Stimulated activated naive CD4-positive, alpha-beta T cell treated with Interleukin-2 at 50 U/mL for 16 hours (primary cell): ENCODE measurements at places on chromosomes 2 and 18.

DNA sequence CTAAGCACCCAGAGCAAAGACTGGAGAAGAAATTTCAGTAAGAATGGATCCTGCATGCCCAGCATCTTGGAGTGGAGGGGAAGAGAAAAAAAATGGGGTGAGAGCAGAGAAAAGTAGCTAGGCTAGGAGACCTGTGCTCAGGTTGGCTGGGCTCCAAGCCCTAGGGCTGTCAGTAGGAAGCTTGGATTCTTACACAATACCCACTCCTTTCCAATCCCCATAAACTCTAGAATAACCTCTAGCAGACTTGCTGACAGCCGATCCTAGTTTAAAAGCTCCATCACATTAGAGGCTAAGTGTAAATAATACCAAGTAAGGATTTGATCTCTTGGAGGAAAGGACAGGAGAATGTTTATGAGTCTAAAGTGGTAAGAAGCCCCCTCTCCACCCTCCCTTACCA lies 46.2 kb upstream of the NABP1 start:
- no peak for DNase-seq

- no peak for DNase-seq
Measured at GRCh38 chr2:207133820-207134519, 31.8 kb downstream of the KLF7 start.

GRCh38 chr2:70328921-70329561 lies 27.2 kb upstream of the FAM136A start:
- no peak for DNase-seq

DNA sequence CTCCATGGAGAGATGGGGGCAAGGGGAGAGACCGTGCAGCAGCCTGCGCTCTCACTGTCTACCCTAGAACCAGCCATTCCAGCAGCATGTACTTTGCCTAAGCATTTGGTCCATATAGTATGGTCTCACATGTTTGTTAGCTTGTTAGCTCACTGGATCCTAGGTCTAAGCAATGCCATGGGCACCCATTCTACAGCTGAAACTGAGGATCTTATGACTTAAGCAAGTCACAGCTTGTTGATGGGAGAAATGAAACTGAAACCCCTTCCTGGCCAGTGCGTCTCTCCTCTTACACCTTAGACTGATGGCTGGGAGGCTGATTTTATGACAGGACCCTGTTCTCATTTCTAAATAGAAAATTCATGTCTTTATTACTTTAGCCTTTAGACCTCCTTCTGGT lies 90.1 kb downstream of the EPAS1 start:
- DNase-seq: no peak

GRCh38 chr2:97889156-97889555 lies 106.6 kb downstream of the TMEM131 start:
- DNase-seq: no peak

- DNase-seq: no peak
Measured at GRCh38 chr2:121472470-121472993, 58.1 kb upstream of the RNU4ATAC start.

DNA sequence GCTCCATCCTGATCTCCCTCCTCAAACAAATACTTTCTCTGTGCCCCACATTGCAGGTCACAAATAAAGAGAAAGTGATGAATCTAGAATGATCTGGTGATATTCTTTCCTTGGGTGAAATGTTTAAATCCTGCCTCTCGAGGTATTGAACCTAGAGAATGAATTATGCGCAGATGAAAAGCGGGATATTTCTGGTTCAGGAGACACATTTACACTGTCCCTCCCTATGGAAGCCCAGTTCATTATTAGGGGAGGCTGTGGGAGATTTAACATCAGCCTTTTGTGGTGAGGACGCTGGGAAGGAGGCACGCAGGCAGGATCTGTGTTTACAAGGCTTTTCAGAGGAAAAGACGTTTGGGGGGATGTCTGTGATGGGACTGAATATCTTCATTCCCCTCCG lies 20.6 kb downstream of the MAPRE2 start:
- no peak for DNase-seq

- no peak for DNase-seq
Measured at GRCh38 chr2:236250909-236251579, 13.2 kb downstream of the ASB18 start.

GRCh38 chr18:31204166-31204565 lies 41.5 kb upstream of the DSC1 start:
- no peak for DNase-seq

GRCh38 chr2:175620106-175620505 lies 382.0 kb downstream of the LNPK start:
- DNase-seq: no peak

DNA sequence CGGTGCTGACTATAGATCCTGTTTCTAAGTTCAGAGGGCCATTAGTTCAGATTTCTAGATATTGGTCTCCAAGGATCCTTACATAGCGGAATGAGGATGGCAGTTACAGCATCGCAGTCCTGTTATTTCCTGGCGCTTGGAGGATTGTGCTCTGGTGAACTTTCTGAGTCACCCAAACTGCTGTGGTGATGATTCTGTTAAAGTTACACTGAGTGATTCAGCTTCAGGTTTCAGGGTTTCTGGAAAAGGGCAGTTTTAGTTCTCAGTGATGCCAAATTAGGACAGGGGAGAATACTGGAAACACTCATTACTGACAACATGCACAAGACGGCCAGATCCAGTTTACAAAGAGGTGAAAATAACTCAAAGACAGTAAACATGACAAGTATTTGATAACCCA lies 52.1 kb upstream of the ANKRD62 start:
- DNase-seq: no peak

DNA sequence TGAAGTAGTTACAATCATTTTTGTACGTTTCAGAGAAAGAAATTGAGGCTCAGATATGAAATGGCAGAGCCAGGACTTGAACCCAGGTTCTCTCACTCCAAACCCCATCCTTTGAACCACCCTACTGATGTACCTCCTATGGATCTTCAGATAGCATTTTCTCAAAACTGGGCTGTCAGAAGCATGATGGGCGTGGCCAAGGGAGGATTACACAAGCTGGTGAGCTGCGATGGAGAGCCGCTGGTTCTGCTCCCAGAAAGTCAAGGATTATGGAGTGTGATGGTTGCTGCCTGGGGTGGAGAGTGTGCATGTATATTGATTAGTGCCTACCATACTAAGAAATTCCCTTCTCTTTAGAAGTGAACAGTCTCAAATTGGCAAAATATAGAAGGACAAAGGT lies 47.0 kb upstream of the PPP1CB start:
- no peak for DNase-seq

- no peak for DNase-seq
Measured at GRCh38 chr2:173230181-173230580, 124.5 kb upstream of the CDCA7 start.

DNA sequence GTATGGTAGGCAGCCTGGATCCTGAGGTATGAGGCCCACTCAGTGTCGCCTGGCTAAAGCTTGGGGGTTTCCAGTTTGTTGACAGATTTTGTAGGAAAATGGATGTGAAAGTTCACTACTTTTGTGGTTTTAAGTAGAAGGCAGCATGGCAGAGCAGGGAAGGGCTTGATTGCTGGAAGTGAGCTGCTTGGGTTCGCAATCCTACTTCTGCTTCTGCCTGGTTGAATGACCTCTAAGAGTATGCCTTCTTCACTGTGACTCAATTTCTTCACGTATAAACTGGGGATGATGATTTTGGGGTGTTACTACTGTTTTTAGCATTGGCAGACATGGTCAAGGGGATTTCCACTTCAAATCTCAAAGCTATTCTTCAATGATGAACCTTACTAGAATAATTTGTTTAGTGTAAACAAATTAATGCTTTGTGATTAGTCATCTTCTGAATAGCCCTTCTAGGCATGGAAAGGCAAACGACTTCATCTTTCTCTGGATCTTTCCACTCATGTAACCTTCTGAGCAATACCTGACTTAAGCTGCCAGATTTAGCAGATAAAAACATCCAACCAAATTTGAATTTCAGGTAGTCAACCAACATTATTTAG lies 13.2 kb downstream of the BMP10 start:
- no peak for DNase-seq

DNA sequence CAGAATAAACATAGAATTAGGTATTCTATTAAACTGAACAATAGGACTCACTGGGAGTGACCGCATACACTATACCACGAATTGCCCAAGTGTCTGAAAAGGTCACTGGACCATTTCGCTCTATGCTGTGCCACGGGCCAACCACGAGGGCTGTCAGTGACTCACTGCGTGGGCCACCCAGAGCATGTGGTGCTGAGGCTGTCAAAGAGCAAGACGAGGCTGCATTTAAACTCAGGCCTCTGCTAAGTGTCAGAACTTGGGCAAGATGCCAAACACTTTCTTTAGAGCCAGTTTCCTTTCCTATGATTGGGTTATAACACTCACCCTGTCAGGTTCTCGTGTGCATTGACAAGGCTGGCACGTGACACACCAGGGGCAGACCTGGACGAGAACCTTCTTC lies 97.5 kb downstream of the SH3YL1 start:
- no peak for DNase-seq

GRCh38 chr2:236637686-236638569 lies 68.3 kb downstream of the ACKR3 start:
- no peak for DNase-seq

DNA sequence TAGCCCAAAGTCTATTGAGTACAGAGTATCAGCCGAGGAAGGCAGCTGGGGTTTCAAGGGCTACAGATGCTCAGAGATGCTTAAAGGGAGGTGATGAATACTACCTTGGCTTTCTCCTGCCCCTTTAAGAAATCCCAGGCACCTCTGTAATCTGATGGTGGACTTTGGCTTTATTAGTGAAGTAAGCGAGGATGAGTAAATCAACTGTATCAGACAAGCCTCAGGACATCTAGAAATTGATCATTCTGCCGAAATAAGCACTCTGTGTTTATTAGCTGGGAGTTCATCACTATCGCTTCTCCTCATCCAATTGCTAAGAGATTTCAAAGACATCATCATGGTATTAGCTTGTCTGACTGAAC lies 344.4 kb downstream of the SETBP1 start:
- DNase-seq: no peak

DNA sequence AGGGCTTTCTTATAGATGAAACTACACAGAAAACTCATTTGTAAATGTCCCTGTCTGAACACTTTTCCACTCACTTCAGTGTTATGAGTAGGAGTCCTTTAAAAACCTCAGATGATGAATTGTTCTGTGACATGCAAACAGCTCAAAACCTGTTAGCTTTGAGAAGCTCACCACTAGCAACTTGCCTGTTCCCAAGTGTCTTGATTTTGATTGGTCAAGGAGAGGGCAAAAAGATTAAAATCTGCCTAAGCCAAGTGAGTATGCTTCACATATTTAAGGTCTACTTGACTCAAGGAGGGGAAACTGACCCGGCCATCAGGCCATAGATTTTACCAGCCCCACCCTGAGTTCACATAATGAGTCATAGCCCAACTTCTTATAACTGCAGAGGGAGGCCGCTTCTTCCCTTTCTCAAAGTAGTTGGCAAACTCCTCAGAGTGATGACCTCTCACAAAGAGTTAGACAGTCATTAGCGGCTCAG lies 45.2 kb upstream of the MEIS1 start:
- DNase-seq: no peak

DNA sequence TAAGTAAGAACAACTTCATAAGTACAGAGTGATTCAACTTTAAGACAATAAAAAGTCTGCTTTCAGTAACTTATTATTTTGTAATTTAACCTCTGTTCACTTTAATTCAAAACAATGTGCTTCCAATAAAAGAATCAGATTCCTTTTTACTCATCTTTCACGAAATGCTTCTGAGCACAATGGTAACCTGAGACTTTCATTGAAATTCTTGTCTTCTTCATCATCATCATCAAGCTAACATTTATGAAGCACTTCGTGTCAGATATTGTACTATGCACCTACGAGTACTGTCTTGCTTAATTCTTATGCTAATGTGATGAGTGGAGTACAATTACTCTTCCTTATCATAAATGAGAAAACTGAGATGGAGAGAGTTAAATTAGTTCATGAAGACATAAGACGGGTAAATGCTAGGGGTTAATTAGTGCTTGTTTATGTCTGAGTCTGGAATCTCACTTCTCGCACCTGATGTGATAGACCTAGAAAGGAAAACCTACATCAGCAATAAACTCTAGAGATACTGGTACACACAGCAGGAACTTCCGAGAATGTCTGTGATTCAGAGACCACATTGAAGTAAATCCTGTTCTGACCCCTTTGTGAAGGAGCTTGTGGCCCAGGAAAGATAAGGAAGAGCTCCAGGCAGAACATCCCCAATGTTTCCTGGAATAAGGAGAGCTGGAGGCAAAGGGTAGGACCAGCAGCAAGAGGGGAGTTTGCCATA lies 227.6 kb upstream of the ETAA1 start:
- DNase-seq: no peak
